ENCODE measurements at places on chromosomes 1 and 21.

DNA sequence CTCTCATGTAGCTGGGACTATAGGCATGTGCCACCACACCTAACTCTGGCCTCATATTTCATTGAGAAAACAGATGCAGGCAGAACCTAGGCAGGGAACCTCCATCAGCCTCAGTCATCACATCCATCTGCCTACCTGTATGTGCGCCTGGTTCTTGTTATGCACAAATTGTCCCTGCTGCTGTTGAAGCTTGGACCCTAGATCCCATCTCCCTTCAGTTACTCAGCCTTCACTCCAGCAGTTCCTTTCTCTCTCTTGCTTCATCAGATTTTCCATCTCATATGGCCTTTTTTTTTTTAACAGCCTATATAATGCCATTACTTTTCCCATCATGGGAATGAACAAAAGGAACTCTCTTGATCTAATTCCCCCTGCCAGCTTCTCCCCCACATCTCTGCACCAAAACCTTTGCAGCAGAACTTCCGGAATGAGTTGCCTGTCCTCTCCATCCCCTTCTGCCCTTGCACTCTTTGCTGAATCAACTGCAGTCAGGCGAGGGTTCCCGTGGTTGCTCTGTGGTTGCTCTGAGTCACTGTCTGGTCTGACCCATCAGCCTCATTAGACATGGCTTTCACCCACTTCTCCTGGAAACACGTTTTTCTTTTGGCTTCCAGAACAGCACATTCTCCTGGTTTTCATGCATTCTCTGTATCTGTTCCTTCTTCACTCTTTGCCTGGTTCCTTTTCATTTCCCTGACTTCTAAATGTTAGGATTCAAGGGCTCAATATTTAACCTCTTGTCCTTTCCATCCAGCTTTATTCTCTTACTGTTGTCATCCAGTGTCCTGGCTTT, 41.5 kb downstream of the UBE4B start:
- DNase-seq = peak; percentile 98

GRCh38 chr1:245288796-245289195, 134.0 kb downstream of the KIF26B start:
- peak; percentile 79 for DNase-seq

- DNase-seq = peak; percentile 71
Measured at GRCh38 chr1:157090771-157091170, 8.8 kb downstream of the ETV3L start.

- DNase-seq = no peak
Measured at GRCh38 chr1:211305044-211305443, 21.6 kb upstream of the TRAF5 start.

GRCh38 chr1:77905603-77906002, 17.2 kb downstream of the NEXN start:
- no peak for DNase-seq

DNA sequence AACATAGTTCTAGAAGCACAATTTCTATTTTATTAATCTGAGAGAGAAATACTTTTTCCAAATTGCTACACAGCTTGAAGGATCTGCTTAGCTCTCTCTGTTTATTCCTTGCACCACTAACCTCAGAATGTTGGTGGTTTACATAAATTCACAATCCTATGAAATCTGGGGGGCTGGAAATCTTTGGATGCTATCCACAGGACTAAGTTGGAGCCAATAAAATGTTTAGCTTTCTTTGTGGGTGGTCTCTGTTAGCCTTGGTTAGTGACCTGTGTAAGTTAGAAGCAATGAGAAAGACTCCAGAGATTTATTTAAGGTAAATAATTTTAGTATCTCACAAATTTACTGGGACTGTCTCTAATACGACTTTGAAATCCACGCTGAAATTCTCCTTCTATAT, 418.1 kb downstream of the ADGRL2 start:
- DNase-seq = no peak

DNA sequence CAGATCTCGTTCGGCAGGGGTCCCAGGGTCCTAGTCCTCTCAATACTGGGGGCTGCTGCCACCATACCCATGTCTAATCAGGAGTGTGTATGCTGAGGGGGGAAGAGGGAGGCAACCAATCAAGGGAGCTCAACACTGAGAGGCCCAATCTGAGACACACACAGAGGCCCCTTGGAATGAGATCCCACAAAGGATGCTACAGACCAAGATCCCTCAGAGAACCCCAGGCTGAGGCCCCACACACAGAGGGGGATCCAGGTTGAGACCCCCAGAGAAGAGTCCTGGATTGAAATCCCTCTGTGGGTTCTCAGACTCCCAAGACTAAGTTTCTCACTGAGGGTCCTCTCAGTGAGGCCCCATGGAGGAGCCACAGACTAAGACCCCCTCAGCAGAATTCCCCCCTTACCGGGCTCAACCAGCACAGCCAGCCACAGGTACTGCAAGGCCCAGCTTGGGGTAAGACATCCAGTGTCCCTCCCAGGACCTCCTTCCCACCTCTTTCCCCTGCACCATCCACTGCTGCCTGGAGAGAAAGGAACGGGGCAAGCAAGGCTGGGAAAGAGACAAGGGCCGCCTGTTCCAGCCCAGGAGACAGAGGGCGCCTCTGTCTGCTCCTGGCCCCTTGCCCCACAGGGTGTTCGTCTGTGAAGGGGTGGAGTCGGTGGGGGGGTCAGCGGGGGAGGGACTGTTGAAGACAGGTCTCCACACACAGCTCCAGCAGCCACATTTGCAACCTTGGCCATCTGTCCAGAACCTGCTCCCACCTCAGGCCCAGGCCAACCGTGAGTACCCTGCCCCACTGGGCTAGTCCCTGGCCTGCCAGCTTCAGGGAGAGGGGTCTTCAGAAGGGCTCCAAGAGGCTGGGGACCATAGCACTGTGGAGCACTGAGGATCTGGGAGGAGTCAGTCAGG, at the start of gene S100A1:
Gene S100A1, plus strand, starts transcription at position 720 of the 912 bp plus-strand sequence. CDS start 2,088 bp downstream, outside the sequence.
- DNase-seq = peak; percentile 74

- DNase-seq = no peak
Measured at GRCh38 chr21:14572204-14572780, 26.2 kb upstream of the SAMSN1 start.

DNA sequence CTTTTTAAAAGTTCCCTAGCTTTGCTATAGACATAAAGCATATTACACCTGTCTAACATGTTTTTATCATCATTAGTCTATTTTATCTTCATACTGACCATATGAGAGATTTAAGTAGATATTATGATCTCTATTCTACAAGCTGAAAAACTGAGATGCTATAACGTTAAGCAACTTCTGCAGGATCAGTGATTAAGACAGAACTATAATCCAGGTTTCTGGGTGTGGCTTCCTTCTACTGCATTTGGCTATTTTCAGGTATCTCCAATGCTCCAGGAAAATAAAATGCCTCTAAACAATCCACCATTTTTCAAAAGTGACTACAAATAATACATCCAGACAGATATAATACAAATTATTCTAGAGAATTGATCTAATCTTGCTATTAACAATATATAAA, 53.4 kb downstream of the RGS2 start:
- DNase-seq = no peak

All from foreskin melanocyte (primary cell).